ENCODE measurements at places on chromosomes 6 and 20. TPM values are rescaled to one million over a fixed set of nuclear protein-coding genes. Genes with fewer than 3 reads are reported as not detected.
A peak's percentile ranks its signal among the peaks of the same experiment; 100 is the strongest.

DNA sequence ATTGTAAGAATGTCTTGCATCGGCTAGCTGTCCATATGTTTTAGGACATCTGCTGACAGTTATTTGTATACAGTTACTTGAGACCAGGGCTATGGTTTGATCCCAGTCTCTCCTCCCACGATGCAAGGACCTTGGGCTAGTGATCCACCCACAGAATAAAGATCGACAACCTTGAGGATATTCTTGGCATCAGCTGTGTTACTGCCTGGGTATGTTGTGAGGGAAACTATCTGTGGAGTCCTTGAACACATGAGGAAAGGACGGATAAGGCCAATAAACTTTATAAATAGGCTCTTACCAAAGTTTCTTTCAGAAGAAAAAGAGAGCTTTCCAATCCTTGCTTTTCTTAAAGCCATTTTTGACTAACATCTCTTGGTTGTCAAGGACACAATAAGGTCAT, 70.8 kb upstream of the HEY2 start:
- no peaks in the 10 kb centered on the region for H3K27me3 ChIP-seq
- H3K36me3 ChIP-seq, result no peaks in the 10 kb centered on the region
- no peak for DNase-seq

- peak; percentile 45 for DNase-seq
- H3K4me3 ChIP-seq, result no peak overlapping the region
- peaks cover 8% of the 10 kb centered on the region for H3K4me1 ChIP-seq
- H3K27me3 ChIP-seq, result no peaks in the 10 kb centered on the region
- H3K36me3 ChIP-seq, result no peaks in the 10 kb centered on the region
- H3K27ac ChIP-seq, result no peak overlapping the region
Measured at GRCh38 chr6:140849456-140849855, 1283.3 kb upstream of the GJE1 start.

Gene CLPSL2
- total RNA-seq, result not detected

DNA sequence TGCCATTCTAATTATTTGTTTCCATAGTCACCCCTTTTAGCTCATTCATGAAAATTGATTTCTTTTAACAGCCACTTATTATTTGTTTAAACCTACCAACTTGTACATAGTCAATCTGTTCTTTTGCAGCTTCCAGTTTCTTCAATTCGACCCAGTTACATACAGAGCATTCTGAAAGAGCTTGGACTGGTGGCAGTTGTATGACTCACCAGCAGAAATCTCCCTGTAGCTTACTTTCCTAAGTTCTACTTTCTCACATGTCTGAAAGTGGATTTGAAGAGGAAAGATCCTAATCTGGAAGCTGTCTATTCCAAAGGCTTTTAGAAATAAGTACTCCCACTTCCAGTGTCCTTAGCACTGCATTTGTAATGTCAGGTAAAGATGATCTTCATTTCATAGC, 447.9 kb downstream of the HTR1B start:
- H3K27ac ChIP-seq, result peak overlapping the region; percentile 43
- H3K4me3 ChIP-seq, result peak overlapping the region; percentile 2
- no peaks in the 10 kb centered on the region for H3K27me3 ChIP-seq
- no peaks in the 10 kb centered on the region for H3K36me3 ChIP-seq
- no peak for DNase-seq

Gene CNBD2
- 8.5 TPM for total RNA-seq

DNA sequence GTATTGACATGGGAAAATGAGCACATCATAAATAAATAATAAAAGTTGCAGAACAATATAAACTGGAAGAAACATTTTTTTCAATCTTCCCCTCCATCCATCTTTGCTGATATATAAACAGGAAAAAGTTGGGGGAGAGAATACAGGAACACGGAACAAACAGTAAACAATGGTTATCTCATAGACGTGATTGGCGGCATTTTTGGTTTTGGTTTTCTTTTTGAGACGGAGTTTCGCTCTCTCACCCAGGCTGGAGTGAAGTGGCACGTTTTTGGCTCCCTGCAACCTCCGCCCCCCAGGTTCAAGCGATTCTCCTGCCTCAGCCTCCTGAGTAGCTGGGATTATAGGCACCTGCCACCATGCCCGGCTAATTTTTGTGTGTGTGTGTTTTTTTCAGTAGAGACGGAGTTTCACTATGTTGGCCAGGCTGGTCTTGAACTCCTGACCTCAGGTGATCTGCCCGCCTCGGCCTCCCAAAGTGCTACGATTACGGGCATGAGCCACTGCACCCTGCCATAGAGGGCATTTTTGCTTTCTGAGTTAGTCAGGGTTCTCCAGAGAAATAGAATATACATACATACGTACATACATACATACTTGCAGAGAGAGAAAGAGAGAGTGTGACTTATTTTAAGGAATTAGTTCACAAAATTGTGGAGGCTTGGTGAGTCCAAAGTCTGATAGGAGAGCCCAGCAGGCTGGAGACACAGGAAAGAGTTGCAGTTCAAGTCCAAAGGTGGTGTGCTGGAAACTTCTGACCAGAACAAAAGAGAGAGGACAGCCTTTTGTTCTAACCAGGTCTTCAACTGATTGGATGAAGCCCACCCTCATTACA, 22.6 kb downstream of the GNL1 start:
- no peaks in the 10 kb centered on the region for H3K4me1 ChIP-seq
- H3K27me3 ChIP-seq, result no peaks in the 10 kb centered on the region
- H3K4me3 ChIP-seq, result no peak overlapping the region
- H3K36me3 ChIP-seq, result no peaks in the 10 kb centered on the region
- H3K27ac ChIP-seq, result no peak overlapping the region

DNA sequence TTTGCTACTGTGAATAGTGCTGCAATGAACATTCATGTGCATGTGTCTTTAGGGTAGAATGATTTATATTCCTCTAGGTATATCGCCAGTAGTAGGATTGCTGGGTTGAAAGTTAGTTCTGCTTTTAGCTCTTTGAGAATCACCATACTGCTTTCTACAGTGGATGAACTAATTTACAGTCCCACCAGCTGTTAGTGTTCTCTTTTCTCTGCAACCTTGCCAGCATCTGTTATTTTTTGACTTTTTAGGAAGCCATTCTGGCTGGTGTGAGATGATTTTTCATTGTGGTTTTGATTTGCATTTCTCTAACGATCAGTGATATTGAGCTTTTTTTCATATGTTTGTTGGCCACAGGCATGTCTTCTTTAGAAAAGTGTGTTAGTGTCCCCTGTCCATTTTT, 40.0 kb downstream of the PLG start:
- H3K4me3 ChIP-seq, result no peak overlapping the region
- no peak overlapping the region for H3K27ac ChIP-seq
- no peak for DNase-seq
- no peaks in the 10 kb centered on the region for H3K36me3 ChIP-seq
- no peaks in the 10 kb centered on the region for H3K4me1 ChIP-seq
- H3K27me3 ChIP-seq, result no peaks in the 10 kb centered on the region

DNA sequence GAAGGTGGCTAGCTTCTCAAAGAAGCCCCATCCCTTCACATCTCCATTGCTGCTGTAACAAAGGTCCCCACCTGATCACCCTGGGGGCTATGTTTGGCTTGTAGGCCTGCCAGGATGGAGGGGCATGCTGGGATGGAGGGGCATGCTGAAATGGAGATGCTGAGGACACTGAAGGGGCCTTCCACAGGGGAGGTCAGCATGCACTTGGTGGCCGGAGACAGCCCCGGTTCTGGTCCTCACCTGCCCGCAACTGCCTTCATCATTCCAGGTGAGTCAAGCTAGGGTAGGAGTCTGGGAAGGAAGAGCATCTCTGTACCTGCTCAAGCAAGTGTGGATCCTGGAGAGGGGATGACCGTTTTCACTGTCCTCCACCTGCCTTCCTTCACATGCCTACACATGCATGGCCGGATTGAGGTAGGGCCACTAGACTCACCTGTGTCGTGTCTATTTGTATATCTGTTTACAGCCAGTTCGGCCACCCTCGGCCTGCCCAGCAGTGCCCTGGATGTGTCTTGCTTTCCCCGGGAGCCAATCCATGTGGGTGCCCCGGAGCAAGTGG, 6.0 kb downstream of the L3MBTL1 start:
- DNase-seq, result no peak
- no peaks in the 10 kb centered on the region for H3K36me3 ChIP-seq
- no peaks in the 10 kb centered on the region for H3K4me1 ChIP-seq
- peak overlapping the region; percentile 31 for H3K4me3 ChIP-seq

DNA sequence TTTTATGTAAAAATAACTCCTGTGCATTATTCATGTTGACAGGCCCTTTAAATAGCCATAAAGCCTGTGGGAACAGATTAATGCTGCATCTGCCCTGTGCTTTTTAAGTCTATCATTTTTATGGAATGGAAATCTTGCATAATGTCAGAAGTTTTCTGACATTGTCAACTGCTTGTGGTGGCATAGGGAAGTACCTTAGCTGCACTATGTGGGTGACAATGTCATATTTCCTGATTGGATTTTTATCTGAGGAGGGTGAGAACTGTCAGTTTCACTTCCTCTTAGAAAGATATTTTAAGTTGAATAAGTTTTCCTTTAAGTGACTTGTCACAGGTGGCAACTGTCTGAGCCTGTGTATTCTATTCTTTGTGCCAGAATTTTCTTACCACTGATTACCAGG, 267.9 kb downstream of the PLCB1 start:
- H3K36me3 ChIP-seq, result no peaks in the 10 kb centered on the region
- no peaks in the 10 kb centered on the region for H3K27me3 ChIP-seq
- DNase-seq, result no peak

- H3K4me1 ChIP-seq, result no peaks in the 10 kb centered on the region
- no peak overlapping the region for H3K27ac ChIP-seq
Measured at GRCh38 chr20:24027229-24027628, 38.6 kb upstream of the GGTLC1 start.

GRCh38 chr20:10510216-10510615, 75.1 kb downstream of the SLX4IP start:
- no peak overlapping the region for H3K4me3 ChIP-seq
- no peak overlapping the region for H3K27ac ChIP-seq
- H3K27me3 ChIP-seq, result no peaks in the 10 kb centered on the region
- no peaks in the 10 kb centered on the region for H3K36me3 ChIP-seq
- DNase-seq, result no peak

GRCh38 chr6:137641474-137642077, 147.4 kb upstream of the OLIG3 start:
- H3K36me3 ChIP-seq, result no peaks in the 10 kb centered on the region
- H3K27me3 ChIP-seq, result no peaks in the 10 kb centered on the region
- no peak overlapping the region for H3K27ac ChIP-seq
- H3K4me1 ChIP-seq, result no peaks in the 10 kb centered on the region

Gene OTOR
- not detected for total RNA-seq

DNA sequence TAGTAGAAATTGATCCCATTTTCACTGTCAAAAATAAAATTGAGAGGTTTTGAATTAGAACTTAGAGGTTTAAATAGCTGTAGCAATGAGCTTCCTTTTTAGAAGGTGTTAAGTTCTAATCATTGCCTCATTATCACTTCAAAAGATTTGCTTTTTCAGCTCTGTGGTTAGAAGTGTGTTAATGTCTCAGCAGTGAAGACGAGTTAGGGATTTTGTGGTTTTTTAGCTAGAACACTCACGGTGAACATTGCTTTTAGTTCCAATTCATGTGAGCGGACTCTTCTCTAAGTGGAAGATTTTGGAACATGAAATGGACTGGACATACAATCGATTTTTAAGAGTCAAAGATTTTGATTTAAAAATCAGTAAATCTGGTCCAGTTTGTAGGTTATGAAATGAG, 12.7 kb upstream of the IFNGR1 start:
- no peak overlapping the region for H3K27ac ChIP-seq
- no peak for DNase-seq
- H3K4me1 ChIP-seq, result no peaks in the 10 kb centered on the region
- H3K36me3 ChIP-seq, result no peaks in the 10 kb centered on the region
- H3K27me3 ChIP-seq, result no peaks in the 10 kb centered on the region

Gene ZNF391
- 3.7 TPM for total RNA-seq

- H3K4me1 ChIP-seq, result peaks cover 10% of the 10 kb centered on the region
- no peaks in the 10 kb centered on the region for H3K36me3 ChIP-seq
- peak; percentile 68 for DNase-seq
- H3K27me3 ChIP-seq, result no peaks in the 10 kb centered on the region
- H3K4me3 ChIP-seq, result no peak overlapping the region
Measured at GRCh38 chr6:21731411-21732031, 138.0 kb downstream of the SOX4 start.

- H3K4me1 ChIP-seq, result no peaks in the 10 kb centered on the region
- H3K27ac ChIP-seq, result no peak overlapping the region
- no peaks in the 10 kb centered on the region for H3K27me3 ChIP-seq
- H3K4me3 ChIP-seq, result no peak overlapping the region
- H3K36me3 ChIP-seq, result no peaks in the 10 kb centered on the region
- no peak for DNase-seq
Measured at GRCh38 chr20:2363587-2363986, 17.1 kb upstream of the TGM6 start.

DNA sequence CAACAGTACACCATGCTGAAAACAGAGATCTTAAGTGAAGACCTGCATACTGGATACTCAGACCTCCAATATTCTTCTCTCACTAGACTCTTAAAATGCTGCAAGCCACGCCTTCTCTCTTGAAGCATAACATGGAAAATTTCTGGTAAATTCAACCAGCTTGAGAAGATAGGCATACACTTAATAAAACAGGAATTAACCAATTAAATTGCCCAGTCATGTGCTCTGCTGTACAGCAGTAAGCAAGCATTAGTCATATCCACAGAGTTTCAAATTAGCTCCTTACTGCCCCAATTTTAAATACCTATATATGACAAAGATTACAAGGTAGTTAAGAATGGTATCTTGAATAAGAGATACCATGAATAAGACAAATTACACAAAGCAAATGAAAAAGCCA, 53.8 kb downstream of the C6orf58 start:
- DNase-seq, result no peak
- H3K27ac ChIP-seq, result no peak overlapping the region
- no peaks in the 10 kb centered on the region for H3K4me1 ChIP-seq
- no peak overlapping the region for H3K4me3 ChIP-seq
- H3K36me3 ChIP-seq, result no peaks in the 10 kb centered on the region
- H3K27me3 ChIP-seq, result no peaks in the 10 kb centered on the region

Gene HNF4A
- 0.09 TPM for total RNA-seq

Gene LTB
- total RNA-seq, result 0.70 TPM

DNA sequence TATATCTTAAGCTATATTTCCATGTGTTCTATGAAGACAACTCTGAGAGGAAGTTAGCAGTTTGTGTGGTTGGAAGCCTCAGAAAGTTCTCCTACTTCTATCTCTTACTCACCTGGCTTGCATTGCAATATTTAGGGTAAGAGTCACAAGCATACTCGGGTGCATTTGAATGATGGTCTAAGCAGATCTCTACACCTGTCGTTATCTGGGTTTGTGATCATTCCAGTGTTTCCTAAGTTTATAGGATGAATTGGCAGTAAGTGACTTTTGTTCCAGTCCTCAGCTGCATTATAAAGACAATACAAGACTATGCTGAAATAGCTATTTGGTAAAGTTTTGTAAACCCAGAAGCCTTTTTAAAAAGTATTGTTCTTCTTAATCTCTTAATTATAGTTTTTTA, 36.9 kb downstream of the CBFA2T2 start:
- H3K4me1 ChIP-seq, result peaks cover 9% of the 10 kb centered on the region
- peaks cover 5% of the 10 kb centered on the region for H3K36me3 ChIP-seq

Gene SLC2A10
- 15.6 TPM for total RNA-seq

All from cardiac muscle cell (in vitro differentiated cells and primary cell).